ENCODE measurements at places on chromosomes 12 and 14.

GRCh38 chr12:129556082-129556481, 347.7 kb downstream of the TMEM132D start:
- DNase-seq, result no peak

DNA sequence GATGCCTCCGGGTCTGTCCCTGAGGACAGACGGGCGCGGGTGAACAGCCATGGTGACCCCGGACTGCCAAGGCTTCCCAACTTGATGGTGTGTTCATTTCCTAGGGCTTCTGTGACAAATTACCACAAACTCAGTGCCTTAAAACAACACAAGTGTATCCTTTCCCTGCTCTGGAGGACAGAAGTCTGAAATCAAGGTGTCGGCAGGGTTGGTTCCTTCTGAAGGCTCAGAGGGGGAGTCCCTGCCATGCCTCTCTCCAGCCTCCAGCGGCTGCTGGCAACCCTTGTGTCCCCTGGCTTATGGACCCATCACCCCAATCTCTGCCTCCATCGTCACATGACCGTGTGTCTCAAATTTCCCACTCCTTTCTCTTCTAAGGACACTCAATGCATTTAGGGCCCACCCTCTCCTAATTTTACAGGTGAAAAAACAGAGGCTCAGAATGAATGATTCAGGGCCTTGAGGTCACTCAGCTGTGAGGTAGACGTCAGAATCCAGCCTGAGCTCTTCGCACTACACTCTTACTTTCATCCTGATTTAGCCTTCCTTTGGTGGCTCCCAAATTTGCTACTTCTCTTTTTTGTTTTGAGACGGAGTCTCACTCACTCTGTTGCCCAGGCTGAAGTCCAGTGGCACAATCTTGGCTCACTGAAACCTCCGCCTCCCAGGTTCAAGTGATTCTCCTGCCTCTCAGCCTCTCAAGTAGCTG, 45.4 kb downstream of the VCPKMT start:
- DNase-seq, result no peak

- no peak for DNase-seq
Measured at GRCh38 chr14:103033681-103034096, 23.7 kb downstream of the CDC42BPB start.

- no peak for DNase-seq
Measured at GRCh38 chr12:15688202-15688736, 100.9 kb downstream of the EPS8 start.

DNA sequence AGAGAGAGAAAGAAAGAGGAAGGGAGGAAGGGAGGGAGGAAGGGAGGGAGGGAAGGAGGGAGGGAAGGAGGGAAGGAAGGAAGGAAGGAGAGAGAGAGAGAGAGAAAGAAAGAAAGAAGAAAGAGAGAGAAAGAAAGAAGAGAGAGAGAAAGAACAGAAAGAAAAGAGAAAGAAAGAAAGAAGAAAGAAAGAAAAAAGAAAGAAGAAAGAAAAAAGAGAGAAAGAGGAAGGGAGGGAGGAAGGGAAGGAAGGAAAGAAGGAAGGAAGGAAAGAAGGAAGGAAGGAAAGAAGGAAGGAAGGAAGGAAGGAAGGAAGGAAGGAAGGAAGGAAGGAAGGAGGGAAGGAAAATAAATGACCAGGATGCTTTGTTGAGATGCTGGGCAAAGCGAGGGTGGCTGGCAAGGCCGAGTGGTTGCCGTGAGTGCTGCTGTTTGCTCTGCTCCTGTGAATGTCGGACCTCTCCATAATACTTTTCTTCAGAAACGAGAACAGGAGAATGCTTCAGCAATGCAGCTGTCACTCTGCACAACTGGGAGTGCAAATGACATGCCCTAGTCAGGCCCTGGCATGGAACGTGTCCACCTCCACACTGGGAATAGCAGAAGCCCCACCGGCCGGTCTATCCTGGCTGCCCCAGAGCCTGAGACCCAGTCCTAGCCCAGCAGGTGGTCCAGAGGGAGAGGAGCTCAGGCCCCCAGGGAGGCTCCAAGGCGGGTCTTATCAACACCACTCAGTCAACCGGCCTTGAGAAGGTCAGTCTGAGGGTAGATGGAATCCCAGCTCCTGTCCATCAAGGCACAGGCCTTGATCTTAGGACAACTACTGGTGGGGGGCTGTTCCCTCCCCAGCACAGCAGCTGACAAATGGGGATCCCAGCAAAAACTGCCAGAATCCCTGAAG, 25.1 kb upstream of the EIF5 start:
- DNase-seq, result no peak

GRCh38 chr14:93115069-93115820, 480 bp downstream of the ITPK1 start:
- peak; percentile 67 for DNase-seq

- DNase-seq, result no peak
Measured at GRCh38 chr14:79663453-79663852, 547.9 kb downstream of the DIO2 start.

Data from T follicular helper cell (primary cell).